ENCODE measurements at places on chromosomes 6 and 20.
A peak's percentile ranks its signal among the peaks of the same experiment; 100 is the strongest.

- DNase-seq = no peak
These were observed 296.5 kb upstream of the SLC35B3 start for GRCh38 chr6:8731874-8732273.

- no peak for DNase-seq
These were observed 283.5 kb downstream of the CDH4 start for GRCh38 chr20:61535536-61535935.

DNA sequence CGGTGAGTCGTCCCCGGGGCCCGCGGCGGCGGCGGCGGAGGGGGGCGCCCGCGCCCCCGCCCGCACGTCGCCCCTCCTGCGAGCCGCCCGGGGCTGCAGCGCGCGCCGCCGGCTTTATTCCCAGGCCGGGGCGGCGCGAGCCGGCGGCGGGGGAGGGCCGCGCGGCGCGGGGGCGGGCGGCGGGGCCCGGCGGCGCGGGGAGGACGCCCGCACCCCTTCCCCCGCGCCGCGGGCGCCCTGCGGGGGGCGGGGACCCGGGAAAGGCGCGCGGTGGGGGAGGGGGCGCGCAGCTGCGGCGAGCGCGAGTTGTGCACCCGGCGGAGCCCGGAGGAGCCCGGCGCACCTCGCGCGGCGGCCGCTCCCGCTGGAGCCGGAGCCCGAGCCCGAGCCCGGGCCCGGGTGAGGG is 646 bp downstream of the HMGA1 start:
- DNase-seq = no peak

GRCh38 chr20:20083807-20084206 is 31.5 kb downstream of the CFAP61 start:
- no peak for DNase-seq

GRCh38 chr6:145141572-145141971 is 593.7 kb downstream of the EPM2A start:
- peak; percentile 19 for DNase-seq

- no peak for DNase-seq
These were observed 106.1 kb downstream of the CEBPB start for GRCh38 chr20:50296450-50297375.

GRCh38 chr6:18464176-18464575 is 77.0 kb downstream of the RNF144B start:
- DNase-seq = no peak

GRCh38 chr20:13430346-13431002 is 208.3 kb downstream of the TASP1 start:
- DNase-seq = peak; percentile 24

- DNase-seq = no peak
These were observed 84.5 kb downstream of the SLC22A23 start for GRCh38 chr6:3372184-3372846.

DNA sequence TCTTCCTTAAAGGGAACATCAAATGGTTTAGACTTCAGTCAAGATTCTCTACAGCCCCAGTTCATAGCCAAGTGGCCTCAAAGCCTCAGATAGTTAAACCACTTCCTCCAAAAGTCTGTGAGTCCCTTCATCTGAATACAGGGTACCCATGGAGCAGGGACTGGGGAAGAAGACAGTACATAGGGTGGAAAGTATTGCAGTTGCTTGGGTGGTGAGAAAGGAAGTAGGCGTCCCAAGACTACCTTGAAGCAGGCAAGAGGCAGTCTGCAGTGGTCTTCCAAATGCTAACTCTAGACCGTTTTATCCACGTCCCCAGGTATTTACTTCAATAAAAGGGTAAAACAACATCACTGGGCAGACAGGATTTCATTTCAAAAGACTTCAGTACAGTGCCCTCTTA is 2.0 kb downstream of the FYN start:
- DNase-seq = no peak

DNA sequence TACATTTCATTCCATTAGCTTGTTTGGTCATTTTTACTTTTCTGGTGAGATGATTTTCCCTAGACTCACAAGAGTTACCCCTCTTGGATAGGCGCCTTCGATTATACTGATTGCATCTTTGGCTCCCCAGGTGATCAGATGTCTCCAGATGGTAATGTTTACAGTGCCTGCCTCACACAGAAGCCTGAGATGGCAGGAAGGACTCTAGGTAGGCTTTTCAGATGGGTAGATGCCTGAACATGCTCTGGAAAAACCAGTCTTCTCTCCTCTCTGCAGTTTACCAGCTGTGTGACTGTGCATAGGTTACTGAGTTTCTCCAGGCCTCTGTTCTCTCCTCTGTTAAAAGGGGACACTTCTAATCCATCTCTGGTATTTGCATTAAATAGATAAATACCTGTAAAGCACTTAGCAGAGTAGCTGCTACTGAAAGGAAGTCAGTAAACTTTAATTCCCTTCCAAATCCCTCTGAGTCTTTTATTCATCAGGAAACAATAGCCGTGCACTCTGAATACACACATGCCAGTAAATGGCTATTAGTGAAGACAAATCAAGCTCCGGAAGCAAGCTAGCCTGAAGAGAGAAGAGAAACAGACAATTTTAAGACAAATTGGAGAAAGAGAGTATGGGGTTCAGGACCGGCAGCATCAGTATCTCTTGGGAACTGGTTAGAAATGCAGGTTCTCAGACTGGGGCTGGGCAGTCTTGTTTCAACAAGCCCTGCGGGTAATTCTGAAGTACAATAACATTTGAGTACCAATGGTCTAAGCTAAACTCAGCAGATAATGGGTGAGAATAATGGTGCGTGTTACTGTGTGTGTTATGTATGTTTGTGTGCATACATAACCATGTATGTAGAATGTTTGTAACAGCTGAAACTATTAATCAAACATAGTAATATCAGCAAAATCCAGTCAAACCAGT is 139.4 kb downstream of the UST start:
- no peak for DNase-seq

GRCh38 chr6:28383235-28384142 is 16.1 kb downstream of the ZSCAN12 start:
- peak; percentile 89 for DNase-seq

- DNase-seq = no peak
These were observed 961.1 kb downstream of the TBC1D32 start for GRCh38 chr6:120373185-120373584.

DNA sequence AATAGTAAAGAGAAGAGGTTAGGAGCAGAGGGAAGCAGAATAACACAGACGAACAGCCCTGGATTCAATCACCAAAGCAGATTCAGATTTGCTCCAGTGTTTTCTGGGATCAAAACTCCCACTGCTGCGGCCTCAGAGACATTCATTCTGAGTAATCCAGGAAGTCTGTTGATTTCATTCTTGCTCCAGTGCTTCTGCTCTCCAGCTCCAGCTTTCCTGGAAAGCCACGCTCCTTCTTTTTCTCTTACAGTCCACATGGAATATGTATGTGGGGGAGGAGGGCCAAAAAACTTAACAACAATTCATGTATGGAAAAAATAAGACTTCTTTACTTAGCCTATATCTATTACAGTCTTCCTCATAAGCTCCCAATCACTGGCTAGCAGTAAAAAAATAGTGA is 26.4 kb upstream of the UST start:
- DNase-seq = peak; percentile 56

All from NCI-H226 (cell line).